A549 (cell line): ENCODE measurements at places on chromosomes 1 and 21. TPM values are rescaled to one million over a fixed set of nuclear protein-coding genes. Genes with fewer than 3 reads are reported as not detected.

DNA sequence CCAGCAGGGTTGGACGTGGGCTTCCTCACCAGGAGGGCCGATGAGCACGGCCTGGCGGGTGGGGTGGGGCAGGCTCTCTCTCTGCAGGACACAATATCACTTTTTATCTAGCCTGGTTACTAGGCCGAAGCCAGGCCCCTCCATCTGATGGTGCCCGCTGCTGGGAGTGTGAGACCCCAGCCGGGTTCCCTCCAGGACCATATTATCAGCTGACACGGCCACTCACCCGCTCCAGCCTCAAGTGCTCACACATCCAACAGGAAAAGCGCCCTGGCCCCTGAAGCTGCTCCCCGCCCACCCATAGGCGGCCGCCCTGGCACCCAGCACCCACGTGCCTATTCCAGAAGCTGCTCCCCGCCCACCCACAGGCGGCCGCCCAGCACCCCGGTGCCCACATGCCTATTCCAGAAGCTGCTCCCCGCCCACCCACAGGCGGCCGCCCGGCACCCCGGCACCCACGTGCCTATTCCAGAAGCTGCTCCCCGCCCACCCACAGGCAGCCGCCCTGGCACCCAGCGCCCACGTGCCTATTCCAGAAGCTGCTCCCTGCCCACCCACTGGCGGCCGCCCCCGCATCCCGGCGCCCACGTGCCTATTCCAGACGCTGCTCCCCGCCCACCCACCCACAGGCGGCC is 5.0 kb downstream of the SLC19A1 start:
- no peak for DNase-seq

- peak; percentile 39 for DNase-seq
Measured at GRCh38 chr1:29851691-29852090, 615.4 kb downstream of the PTPRU start.

GRCh38 chr1:209815931-209816341 is 10.0 kb upstream of the IRF6 start:
- DNase-seq, result no peak

The DPH2 gene
- 35.0 to 42.4 TPM (median 38.8 TPM) in 3 replicates for polyA plus RNA-seq

The NHLH1 gene
- 0.29 to 0.49 TPM (median 0.34 TPM) in 3 replicates for polyA plus RNA-seq

DNA sequence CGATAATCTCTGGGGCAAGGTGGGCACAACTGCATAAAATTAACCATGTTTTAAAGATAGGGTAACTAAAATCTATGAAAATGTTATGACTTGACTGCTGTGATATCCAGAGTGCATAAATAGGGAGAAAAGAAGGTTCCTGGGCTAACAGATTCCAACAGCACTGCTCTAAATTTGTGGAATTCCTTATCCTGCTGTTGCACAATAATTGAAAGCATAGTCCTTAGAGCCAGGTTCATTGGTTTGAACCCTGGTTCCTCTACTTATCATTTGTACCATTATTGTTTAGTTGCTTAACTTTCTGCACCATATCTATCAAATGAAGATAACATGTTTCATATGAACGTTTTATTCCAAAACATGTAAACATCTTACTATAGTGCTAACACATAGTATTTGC is 219.0 kb downstream of the NUF2 start:
- DNase-seq, result no peak

- DNase-seq, result no peak
Measured at GRCh38 chr1:169024800-169025271, 81.7 kb upstream of the ATP1B1 start.

- DNase-seq, result no peak
Measured at GRCh38 chr1:204495078-204495753, 611 bp upstream of the PIK3C2B start.

GRCh38 chr1:209643285-209644020 is 8.8 kb downstream of the LAMB3 start:
- DNase-seq, result no peak

- no peak for DNase-seq
Measured at GRCh38 chr1:29831500-29832117, 595.3 kb downstream of the PTPRU start.

GRCh38 chr1:9375912-9376311 is 83.2 kb downstream of the SPSB1 start:
- no peak for DNase-seq

DNA sequence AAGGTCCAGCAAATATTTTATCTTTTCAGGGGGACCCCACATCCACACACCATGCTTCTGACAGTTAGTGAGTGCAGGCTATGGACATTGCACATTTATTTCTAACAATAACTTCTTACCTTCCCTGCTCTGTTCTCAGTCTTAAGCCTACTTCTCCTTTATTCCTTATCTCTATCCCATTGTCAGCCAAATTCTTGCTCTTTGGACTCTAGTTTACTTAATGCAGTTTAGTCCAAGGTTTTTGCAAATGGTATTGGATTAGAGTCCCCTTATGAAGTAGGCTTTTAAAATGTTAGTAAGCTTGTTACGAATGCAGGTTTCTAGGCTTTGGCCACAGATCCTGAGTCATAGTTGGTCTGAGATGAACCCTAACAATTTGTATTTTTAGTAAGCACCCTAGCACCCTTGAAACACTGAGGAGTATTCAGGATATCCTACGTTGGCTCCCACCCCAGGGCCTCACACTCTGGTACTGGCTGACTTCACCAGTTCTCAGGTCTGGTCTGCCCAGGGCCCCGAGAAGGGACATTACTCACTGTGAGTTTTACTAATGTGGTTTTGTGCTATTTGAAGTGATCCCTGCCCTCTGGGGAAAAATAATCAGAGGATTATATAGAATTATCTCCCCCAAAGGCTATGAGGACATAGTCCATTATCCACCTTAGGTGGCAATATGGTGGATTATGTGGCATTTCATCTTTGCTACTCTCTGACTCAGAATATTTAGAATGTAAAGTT is 239.5 kb downstream of the TGFB2 start:
- DNase-seq, result no peak

The EXO1 gene
- 19.7 to 25.9 TPM (median 23.0 TPM) in 3 replicates for polyA plus RNA-seq

The ESRRG gene
- polyA plus RNA-seq, result not detected in 3 replicates

DNA sequence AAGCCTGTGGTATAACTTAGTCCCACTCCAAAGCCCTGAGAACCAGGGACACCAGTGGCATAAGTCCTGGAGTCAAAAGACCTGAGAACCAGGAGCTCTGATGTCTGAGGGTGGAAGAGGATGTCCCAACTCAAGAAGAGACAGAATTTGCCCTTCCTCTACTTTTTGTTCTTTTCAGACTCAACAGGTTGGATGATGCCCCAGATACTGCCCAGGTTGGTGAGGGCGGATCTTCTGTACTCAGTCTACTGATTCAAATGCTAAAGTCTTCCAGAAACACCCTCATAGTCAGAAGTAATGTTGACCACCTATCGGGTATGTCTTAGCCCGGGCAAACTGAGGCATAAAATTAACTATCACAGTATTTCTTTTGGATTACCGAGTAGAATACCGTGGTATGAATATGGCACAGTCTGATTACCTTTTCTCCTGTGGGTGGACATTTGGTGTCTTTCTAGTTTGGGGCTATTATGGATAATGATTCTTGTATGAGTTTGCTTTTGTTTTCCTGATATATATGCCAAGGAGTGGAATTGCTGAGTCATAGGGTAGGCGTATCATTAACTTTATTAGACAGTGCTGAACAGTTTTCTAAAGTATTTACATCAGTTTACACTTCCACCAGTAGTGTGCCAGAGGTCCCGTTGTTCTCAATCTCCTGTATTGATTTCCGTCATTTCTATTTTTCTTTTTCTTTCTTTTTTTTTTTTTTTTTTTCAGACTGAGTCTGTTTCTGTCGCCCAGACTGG is 3.2 kb upstream of the CHAF1B start:
- no peak for DNase-seq

- no peak for DNase-seq
Measured at GRCh38 chr1:54159733-54160316, 7.0 kb upstream of the CDCP2 start.
